ENCODE measurements at places on chromosomes 1 and 21. TPM values are rescaled to one million over a fixed set of nuclear protein-coding genes. Genes with fewer than 3 reads are reported as not detected.

The PODN gene
- 86.3 TPM for total RNA-seq

The ZNF695 gene
- total RNA-seq = not detected

The ADAMTSL4 gene
- total RNA-seq = 76.4 TPM

The PTGFR gene
- 0.84 TPM for total RNA-seq

The C1orf226 gene
- total RNA-seq = 1.6 TPM

The LCE1F gene
- not detected for total RNA-seq

The PDIK1L gene
- 6.4 TPM for total RNA-seq

The FCRL4 gene
- not detected for total RNA-seq

The KLF17 gene
- not detected for total RNA-seq
